ENCODE measurements at places on chromosomes 16 and 17.

DNA sequence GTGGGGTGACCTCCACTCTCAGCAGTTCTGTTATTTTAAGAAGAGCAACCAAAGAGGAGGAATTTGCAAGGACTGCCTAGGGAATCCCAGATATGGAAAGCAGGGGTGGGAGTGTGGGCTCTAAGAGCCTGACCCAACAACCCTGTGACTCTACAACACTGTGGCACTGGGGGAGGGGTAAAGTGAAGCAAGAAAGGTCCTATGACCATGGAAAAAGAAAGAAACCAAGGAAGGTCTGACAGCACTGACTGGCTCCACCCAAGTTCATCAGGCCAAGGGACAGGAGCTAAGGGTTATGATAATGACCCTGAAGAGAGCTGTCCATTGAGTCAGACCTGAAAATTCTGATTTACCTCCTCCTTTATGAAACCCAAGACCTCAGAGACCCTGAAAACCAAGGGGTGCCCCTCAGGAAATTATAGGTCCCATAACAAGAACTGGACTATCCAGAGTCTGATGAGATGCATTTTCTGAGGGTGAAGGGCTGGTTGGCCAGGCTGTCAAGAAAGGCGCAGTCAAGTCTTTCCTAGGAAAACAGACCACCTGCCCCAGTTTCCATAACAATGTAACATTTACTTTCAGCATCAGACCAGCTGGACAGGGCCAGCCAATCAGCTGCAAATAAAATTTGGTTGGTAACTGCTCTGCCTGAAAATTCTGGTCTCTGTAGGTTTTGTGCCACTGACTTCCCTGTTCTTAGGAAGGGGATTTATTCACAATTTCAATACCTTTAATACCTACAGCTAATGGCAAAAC, 53.8 kb upstream of the MTMR4 start:
- no peak for DNase-seq

DNA sequence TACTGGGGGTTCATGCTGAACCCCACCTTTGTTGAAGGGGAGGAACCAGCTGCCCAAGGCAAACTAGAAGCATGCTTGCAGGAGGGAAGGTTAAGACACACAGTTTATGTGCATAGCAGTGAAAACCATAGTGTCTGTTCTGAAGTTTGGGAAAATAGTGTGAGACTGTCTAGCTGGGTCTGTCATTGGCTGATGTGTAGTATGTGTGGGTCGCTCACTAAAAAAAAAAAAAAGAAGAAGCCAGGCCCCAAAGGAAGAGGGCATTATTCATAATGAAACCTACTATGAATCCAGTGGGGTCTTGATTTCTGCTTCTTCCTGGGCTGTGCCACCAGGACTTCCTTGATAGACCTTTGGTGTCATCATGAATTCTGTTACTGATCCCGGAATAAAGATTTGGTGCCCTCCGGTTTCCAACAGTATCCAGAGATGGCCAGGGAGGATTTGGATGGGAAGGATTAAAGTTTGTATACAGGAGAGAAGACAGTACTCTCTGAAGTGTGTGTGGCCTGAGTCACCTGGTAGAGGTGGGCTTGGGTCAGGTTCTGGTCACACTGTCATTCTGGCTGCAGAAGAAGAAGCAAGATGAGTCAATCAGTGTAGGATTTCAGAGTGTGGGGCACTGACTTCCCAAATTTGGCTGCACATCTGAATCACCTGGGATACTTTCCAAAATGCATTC, 220.3 kb downstream of the PRKCA start:
- no peak for DNase-seq

DNA sequence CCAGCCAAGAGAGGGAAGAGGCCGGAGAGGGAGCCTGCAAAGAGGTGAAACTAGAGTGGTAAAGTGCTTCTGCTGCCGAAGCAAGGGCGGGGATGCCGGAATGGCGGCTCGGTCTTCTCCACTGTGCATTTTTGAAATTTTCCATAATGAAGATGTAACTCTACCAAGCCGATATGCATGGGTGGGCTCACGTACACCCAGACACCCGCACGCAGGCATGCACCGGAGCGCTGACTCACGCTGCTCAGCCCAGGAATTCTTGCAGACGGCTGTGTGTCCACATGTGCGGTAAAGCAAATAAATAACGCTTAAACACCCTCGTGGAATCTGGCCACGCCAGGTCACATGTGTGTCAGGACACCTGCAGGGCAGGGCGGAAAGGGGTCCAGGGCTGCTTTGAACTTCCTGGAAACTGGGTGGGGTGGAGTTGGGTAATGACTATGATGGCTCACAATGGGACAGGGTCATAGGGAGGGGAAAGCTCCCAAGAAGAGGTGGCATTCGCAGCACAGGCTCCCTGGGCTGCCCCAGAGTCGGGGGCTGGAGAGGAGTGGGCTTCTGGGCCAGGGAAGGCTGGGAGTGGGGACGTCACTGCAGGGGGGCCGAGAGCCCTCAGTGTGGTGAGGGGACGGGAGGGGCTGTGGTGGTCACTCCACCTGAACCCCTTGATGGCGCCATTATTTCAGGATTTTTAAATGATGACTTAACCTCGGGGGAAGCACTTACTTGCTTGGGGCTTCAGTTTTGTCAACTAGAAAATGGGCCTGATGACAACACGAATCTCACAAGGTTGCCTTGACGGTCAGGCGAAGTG, 265.5 kb downstream of the PARN start:
- no peak for DNase-seq

- DNase-seq: no peak
These were observed 329 bp downstream of the SMARCD2 start for GRCh38 chr17:63842173-63842539.

DNA sequence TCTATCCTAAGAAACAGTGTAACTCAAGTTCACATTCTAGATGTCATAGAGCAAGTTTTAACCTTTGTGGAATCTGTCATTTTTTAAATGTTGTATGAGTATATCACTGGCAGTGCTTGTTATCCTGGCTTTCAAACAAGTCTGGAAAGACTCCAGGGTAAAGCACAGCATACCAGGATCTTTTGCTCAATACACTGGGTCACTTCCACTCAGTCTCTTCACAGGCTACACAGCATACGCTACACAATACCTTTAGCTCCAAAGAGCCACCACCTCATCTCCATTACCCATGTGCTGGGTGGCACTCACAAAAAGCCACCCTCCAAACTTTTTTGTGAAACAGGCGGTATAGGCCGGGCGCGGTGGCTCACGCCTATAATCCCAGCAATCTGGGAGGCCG, 69.5 kb downstream of the PARN start:
- no peak for DNase-seq

- no peak for DNase-seq
These were observed at the start of gene DNAH9 for GRCh38 chr17:11598274-11599221. Gene DNAH9, plus strand, starts transcription at chr17:11598470. Its CDS starts 29 bp downstream, at chr17:11598499.

DNA sequence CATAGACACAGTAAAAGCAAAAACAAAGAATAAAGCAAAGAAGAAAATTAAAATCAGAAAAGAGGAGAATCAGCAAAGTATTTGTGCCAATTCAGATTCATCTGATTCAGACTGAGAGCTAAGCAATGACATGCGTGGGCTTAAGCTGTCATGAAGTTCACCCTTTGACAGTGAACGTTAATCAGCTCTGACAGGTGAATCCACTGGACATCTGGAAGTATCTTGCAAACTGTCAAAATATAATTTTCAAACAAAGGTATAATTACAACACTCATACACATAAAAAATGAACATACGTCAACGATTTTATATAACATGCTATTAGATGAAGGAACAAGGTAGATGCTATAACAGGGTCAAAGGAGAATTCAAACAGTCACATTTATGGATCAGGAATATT, 596.3 kb upstream of the SALL1 start:
- no peak for DNase-seq

DNA sequence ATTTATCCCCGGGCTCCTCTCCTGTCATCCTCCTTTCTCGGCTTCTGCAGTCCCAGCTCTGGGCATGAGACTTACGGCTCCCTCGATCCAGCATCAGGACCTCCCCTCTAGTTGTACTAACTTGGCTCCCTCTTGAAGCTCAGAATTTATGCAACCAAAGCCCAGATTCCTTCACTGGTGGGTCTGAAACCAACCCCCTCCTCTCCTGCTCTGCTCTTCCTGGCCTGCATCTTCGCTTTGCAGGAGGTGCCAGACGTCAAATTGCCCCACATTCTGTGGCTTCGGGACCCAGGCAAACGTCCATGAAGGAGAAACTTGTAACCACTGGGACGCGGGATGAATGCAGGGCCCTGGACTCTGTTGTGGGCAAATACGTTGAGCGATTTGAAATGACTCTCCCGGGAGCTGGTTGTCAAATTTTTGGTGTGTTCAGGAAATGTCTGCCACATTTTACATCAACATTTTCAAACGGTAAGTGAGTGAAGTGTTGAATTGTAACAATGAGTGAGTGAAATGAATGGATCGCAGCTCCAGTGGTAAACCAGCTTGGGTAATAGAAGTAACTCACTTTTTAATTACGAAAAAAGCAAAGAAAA, 29.3 kb upstream of the ELAC2 start:
- DNase-seq: no peak

DNA sequence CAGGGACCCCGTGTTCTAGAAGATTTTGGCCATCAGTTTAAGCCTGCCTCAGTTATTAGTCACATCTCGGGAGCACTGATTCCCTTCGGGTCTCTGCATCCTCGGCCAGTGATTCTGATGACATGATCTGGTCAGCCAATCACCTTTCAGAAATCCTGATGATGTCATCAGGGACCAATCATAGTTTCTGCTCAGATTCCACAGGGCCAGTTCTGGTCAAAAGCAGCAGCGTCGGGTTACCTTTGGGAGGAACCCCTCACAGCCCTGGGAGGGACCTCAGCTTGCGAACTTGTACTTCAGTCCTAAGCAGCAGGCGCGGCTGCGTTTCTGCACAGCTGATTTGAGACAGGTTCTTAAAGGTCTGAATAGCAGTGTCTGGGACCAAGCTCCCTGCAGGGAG, 13.9 kb downstream of the KDM8 start:
- no peak for DNase-seq

DNA sequence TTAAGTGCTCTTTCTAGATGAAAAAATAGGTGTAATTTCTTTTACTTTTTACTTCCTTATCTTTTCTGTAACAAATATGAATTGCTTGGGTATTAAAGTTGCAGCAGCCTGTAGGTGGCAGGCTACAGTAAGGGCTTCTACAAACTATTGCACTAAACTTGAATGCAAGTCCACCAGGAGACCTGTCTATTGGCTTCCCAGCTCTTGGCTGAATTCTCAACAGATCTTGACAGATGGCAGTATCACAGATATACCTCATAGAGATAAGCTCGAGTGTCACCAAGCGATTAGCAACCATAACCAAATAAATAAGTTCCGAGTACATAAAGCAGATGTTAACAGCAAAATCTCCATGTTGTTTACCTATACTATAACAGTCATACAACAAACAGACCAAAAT, 5.9 kb downstream of the BBS2 start:
- no peak for DNase-seq

DNA sequence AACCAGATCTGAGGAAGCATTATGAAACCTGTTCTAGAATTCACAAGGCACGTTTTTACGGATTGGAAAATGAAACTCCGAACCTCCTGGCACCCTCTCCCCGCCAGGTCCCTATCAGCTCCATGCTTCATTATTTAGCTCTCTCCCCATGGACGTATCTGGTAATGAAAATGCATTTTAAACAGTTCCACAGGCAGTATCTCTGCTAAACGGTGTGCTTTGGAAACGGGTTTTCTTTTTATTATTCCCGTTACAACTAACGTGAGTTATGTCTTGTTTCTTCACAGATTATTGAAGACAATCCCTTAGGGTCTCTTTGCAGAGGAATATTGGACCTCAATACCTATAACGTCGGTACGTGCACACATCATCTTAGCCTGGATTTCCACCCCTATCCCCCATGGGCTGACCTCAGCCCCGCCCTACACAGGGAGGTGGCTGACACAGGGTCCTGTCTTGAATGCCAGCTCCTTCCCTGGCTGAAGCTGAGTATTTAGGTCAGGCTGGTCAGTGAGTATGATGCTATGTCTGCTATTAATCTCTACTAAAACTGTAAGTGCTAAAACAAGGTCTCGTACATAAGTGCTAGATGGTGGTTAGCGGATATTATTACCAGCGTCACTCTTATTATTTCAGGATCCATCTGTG, 82.9 kb downstream of the SDR42E1 start:
- no peak for DNase-seq

DNA sequence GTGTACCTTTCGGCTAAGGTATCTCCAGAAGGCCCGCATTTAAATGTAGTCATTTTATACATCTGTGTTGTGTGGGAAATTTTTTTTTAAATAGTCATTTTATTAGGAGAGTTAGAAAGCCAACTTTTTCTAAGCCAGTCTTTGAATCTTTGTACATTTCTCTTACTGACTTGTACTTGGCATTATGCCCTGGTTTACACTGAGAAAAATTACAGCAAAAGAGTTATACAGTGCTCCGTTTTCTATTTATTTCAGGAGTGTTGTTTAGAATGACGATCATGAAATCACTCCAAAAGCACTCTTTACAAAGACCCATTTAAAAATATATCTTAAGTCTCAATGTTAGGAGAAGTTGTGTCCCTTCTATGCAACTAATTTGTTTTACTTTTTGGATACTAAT, 91.8 kb downstream of the CYB561 start:
- DNase-seq: no peak

DNA sequence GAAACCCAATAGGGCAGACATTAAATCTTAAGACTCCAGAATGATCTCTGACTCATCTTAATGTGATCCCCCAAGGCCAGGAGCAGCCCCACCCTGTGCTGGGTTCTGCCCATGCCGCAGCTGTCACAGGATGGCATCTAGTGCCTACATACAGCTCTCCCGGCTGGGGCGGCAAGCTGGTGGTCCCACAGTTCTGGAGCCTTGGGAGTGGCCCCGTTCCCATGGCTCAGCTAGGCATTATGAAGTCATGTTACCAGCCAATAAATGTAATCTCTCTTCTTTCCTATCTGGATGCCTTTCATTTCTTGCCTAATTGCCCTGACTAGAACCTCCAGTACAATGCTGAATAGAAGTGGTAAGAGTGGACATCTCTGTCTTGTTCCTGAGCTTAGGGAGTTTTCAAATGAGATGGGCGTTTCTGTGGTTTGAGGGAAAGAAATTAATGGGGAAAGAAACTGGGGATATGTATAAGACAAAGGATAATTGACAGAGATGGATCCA, 95.7 kb upstream of the DNAH17 start:
- DNase-seq: no peak

DNA sequence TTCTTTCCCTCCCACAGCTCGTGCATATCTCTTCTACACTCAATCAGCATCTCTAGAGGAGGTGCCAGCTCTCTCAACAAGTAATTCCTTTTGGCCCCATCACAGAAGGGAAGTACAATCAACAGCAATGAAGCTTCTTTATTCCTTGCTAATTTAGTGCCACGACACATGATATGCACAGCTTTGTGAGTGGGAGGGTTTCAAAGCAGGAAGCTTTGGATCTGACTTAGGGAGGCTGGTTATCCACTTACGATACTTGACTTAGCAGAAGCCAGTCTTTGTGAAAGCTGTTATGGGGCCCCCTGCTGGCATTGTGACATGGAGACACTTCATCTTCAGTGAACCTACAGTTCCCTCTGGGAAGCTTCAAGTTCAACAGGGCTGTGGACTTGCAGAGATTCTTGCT, 81.0 kb downstream of the TMEM100 start:
- DNase-seq: no peak

DNA sequence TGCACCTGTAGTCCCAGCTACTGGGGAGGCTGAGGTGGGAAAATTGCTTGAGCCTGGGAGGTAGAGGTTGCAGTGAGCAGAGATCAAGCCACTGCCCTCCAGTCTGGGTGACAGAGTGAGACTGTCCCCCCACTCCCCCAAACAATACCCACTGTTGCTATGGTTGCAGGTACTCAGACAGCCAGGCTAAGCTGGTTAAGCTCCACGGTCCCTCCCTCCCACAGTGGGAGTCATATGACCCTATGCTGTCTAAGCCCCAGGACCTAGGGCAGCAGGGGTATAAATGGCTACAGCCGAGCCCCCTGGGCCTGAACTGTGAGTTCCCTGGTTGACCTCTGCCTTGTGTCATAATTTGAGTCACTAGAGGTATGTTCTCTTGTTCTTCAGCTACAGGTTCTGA, 15.9 kb upstream of the RPRML start:
- no peak for DNase-seq

Measured in cortex of kidney (tissue), 1 donor.